ENCODE measurements at places on chromosomes 16 and 17.

GRCh38 chr16:10667239-10667638, 27.5 kb downstream of the TEKT5 start:
- DNase-seq = no peak

DNA sequence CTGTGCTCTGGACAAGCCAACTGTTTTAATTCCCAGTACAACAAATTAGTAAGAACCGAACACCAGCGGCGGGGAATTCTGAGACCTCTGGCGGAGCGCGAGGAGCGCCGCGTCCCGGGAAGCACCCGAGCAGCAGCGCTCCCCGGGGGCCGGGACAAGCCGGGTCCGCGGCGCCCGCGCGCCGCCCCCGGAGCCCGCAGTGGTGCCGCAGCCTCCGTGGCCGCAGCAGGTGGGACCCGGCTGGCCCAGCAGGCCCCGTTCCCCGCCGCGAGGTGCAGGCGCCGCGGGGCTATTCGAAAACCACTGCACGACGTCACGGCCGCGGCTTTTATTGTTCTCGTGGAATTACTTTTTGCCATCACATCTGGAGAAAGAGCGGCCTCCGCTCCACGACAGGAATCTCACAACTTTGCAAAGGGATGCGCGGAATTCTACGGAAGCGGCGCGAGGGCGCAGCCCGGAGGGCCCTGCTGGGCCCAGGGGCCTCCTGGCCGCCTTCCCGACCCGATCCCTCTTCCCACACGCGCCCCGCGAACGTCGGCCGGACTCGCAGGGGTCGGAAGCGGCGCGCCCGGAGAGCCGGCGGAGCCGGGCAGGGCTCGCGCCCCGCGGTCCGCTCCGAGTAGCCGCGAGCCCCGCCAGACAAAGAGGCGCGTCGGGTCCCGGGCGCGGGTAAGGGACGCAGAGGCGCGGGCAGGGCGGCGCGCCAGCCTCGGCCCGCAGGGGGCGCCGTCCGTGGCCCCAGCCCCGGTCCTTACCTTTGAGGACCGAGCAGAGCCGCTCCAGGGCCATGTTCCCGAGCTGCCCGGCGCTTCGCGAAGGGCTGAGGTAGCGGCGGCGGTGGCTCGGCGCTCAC, 696 bp downstream of the NETO2 start:
- peak; percentile 53 for DNase-seq

DNA sequence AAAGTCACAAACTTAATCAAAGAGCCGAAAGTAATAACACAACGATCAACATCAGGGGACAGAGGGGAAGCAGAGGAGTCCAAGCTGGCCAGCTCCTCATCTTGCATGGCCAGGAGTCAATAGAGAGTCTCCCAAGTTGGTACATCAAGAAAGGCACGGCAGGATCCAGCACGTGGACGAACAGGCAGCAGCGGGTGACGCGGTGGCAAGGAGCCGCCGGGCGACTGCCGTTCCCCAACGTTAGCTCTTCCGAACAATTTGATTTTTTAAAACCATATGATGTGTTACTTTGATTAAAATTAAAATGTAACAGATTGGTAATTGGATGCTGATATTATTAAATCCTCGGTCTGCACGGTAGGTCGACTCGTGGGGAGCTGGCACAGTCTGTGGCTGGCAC, 81.8 kb upstream of the DOC2B start:
- DNase-seq = no peak

- DNase-seq = no peak
These were observed 4.7 kb upstream of the CD2BP2 start for GRCh38 chr16:30359871-30360170.

DNA sequence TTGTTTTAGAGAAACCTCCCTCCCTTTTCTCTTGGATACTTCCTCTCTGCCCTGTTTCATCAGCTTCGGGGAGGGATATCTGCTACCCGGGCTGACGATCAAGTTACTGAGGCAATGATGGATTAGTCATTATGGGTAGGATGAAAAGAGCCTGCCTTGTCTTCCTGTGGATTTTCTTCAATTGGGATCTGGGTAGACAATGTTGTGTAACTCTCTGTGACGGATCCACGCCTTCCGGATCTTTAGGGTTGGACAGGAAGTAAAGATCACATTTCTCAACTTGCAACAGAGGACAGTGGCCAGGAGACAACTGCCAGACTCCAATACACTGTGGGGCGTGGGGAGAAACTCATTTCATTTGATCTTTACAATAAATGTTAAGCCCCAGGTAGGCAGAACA, 11.3 kb upstream of the CHST6 start:
- no peak for DNase-seq

- DNase-seq = no peak
These were observed 143.0 kb downstream of the FTO start for GRCh38 chr16:53846971-53847370.

DNA sequence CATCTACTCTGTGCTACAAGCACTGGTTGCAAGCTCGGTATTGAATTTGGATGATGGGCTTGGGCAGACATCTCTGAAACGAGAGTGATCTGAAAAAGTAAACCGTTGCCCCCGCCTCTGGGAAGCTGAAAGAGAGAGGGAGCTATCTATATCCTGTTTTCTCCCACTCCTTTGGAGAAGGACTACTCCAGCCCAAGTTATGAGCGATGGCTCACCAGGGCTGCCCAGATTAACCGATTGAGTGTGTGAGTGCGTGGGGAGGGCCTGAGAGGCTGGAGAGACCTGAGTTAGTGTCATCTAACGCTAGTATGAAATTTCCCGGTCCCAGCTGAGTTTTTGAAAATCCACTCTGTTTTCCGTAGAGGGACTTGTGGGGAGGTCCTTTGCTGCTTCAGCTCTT, 11.5 kb downstream of the MGAT5B start:
- DNase-seq = no peak

DNA sequence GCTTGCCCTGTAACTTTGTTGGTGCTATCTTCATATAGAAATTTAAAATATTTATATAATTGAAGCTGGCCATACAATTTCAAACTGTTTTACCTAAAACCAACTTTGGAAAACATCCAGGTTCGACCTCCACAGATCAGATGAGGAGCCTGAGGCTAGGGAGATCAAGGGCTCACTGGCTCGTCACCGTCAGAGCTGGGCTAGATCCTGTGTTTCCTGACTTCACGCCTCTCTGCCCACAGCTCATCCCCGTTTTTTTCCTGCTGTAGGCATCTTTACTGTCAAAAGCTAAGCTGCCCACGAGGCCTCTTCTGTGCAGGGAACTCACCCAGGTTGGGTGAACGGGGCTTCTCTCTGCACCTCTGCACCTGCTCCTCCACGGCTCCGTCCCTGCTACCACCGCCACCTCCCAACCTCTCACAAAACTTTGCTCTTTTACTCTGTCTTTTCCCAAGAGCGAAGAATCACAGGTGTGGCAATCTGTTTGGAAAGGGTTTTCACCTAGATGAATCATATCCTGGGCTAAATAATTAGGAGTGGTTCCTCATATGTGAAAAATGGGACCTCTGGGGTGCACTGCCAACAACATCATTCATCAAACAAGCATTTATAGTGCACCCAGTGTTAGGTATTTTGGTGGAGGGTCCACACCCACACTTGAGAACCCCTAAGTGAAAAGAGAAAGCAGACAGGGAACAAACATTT, 24.8 kb upstream of the KDM6B start:
- DNase-seq = no peak

DNA sequence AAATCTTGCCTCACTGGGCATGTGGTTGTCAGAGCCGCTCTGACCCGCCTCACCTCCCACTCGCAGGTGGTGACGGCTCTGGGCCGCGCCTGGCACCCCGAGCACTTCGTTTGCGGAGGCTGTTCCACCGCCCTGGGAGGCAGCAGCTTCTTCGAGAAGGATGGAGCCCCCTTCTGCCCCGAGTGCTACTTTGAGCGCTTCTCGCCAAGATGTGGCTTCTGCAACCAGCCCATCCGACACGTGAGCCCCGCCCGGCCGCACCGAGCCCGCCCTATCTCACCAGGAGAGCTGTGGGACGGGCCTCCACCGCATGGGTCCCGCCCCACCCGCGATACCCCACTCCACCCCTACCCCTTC, 4.0 kb downstream of the TGFB1I1 start:
- DNase-seq = no peak

DNA sequence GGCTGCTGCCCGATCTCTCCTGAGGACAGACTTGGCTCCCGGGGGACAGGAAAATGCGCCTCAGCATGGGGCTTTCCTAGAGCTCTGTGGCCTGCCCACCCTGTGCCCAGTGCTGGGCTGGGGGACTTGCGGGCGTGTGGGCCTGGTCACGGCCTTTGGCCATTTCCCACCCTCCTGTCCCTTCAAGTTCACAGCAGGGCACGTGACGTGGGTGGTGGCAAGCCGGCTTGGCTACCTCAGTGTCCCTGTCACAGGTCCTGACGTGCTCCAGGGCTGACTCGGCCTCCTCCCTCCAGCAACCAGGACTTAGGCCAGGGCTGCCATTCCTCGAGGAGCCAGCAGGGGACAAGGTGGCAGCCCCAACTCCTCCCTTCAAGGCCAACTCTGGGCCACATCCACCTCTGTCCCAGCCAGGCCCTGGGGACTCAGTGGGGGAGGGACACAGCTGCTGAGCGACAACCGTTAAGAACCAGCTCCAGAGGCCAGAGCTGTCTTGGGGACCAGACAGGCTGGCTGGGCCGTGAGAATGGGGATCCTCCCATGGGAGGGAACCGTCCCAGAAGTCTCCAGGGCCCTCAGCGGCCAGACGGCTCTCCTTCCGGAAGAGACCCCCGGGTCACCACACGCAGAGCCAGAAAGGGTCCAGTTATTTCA, 981 bp upstream of the UNC13D start:
- DNase-seq = no peak

DNA sequence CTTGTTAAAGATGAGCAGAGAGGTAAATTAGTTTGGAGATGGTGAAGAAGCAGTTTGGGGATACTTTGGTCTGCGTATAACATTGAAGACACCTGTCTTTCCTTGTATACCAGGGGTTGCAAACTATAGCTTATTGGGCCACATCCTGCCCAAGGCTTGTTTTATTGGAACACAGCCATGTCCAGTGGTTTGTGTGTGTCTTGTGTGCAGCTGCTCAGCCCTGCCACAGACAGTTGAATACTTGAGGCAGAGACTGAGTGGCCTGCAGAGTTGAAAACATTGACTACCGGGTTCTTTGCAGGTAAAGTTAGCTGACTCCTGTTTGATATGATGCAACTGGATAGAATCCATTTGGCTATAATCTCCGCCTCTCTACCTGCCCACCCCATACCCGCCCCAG, 224.4 kb downstream of the PRKCA start:
- peak; percentile 54 for DNase-seq

- no peak for DNase-seq
These were observed 690.5 kb upstream of the SOX9 start for GRCh38 chr17:71430281-71430680.

DNA sequence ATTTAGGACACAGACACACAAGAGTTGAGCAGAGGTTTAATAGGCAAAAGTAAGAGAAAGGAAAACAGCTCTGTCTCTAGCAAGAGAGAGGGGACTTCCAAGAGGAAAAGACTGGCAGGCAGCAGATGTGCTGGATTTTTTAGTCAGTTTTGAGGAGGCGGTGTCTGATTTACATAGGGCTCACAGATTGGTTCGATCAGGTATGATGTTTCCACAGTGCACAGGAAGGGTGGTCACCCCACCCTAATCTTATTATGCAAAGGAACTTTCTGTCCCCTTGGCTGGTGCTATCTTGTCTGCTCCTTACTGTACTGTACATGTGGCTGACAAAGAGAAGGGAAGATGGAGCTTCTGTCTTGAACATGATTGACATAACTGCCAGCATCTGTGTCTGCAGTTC, 25.3 kb downstream of the BFAR start:
- DNase-seq = no peak

DNA sequence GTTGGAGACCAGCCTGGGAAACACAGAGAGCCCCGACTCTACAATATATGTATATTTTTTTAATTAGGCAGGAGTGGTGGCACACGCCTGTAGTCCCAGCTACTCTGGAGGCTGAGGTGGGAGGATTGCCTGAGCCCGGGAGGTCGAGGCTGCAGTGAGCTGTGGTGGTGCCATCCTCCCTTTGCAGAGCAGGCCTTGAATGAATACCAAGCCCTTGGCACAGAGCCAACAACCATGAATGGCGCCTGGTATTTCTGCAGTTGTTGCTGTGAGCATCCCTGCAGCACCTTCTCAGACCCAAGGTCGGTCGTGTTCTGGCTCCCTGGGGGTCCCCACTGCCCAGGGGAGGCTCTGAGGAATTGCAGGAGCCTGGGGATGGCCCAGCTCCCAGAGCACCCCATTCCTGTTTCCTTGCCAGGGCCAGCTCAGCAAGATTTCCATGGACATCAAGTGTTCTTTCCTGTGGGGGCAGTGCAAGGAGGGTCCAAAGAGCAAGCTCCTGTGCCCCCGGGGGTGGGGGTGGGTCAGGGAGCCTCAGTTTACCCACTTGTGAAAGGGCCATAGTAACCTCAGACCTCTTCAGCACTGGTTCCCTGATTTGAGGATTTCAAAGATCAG, 25.6 kb upstream of the RMI2 start:
- DNase-seq = no peak

DNA sequence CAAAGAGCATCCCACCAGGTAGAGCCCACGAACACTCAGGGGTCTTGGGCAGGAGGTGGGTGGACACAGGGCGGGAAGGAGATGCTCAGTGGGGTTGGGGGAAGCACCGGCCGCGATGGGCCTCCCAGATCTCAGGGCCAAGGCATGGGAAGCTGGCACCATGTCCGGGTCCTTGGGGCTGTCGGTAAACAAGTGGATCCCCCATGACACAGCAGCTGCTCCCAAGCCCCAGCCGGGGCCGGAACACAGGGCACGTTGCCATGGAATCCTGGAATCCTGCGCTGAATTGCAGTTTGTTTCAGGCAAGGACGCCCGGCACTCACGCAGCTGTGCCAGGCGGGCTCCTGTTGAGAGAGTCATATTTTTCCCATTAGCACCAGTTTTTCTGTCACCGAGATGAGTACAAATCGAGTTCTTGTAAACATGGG, 23.0 kb upstream of the CHMP6 start:
- DNase-seq = peak; percentile 96

- DNase-seq = no peak
These were observed 36.6 kb downstream of the TOM1L2 start for GRCh38 chr17:17935321-17936271.

- no peak for DNase-seq
These were observed 140.6 kb upstream of the SOX9 start for GRCh38 chr17:71980171-71980570.

DNA sequence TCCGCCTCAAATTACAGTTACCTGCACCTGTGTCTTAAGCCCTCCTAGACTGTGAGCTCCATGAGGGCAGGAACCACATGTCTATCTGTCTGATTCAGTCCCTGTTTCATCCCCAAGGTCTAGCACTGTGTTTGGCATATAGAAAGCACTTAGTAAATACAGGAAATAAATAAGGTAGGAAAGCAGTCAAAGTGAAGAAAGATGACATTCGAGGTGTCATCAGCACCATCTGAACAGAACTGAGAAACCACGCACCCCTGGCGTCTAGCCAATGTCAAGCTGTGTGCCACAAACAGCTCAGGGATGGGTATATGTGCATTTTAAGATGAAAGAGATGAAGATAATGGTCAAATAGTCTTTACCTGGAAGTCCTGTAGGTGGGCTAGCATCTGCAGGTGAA, 79.6 kb upstream of the ATP2A3 start:
- DNase-seq = no peak

DNA sequence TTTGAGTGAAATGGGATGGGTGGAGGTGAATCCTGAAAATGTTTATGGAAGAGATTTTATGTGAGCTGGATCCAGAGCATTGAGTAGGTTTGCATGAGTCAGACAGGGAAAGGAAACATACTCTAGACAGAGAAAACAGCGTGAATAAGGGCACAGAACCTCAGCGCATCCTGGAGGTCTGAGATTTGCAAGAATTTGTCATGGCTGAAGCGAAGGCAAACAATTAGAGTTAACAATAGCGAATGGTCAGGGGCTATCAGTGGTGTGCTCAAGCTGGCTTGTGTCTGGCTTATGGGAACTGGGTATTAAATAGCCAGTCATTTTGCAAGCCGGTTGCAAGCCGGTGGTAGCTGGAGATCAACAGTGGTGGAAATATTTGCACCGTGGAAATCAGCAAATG, 36.4 kb downstream of the MAP2K6 start:
- no peak for DNase-seq
